ENCODE measurements at places on chromosomes 1 and 21. TPM values are rescaled to one million over a fixed set of nuclear protein-coding genes. Genes with fewer than 3 reads are reported as not detected.

- DNase-seq = no peak
Measured at GRCh38 chr1:42264511-42265190, 70.4 kb downstream of the FOXJ3 start.

TAF13 gene
- 47.5 TPM for total RNA-seq

PDC gene
- total RNA-seq = not detected

GRCh38 chr1:230713915-230714764 is at the start of gene AGT:
Gene AGT (minus strand): TSS chr1:230714122. CDS start chr1:230710823, 3,299 bp downstream.
- DNase-seq = peak; percentile 65

RBM11 gene
- total RNA-seq = 0.30 TPM

DNA sequence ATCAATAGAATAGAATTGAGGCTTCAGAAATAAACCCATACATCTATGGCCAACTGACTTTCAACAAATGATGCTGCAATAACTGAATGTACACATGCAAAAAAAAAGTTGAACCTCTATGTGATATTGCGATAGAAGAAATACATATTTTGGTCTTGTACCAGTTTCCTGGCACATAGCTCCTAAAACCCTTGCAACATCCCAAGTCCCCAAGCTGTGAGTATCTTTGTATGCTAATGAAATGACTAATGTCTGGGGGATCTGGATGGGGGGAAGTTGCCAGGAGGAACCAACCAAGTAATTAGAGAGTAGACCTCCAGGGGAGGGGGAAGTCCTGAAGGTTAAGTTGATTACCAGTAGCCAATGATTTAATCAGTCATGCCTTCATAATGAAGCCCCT is 24.4 kb downstream of the BLZF1 start:
- no peak for DNase-seq

ADGRL4 gene
- total RNA-seq = 17.8 TPM

CLCA4 gene
- total RNA-seq = 1.8 TPM

GRCh38 chr1:165369255-165369848 is 12.8 kb upstream of the LMX1A start:
- peak; percentile 57 for DNase-seq

DNA sequence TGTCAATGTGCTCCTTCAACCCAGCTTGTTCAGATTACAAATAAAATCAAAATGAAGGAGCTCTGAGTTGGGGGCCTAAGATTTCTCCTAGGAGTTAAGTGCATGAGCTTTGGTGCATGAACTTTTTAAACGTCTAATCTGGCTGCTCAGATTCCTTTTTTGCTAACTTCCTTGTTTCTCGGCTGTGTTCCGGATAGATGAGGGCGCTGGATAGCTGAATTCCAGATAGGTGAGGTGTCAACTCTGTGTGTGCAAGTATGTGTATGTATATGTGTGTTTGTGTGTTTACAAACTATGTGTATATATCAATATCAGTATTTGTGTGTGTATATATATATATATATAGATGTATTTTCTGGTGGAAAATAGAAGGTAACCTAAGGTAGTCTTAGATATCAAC is 37.5 kb upstream of the RCAN3 start:
- DNase-seq = no peak

DNA sequence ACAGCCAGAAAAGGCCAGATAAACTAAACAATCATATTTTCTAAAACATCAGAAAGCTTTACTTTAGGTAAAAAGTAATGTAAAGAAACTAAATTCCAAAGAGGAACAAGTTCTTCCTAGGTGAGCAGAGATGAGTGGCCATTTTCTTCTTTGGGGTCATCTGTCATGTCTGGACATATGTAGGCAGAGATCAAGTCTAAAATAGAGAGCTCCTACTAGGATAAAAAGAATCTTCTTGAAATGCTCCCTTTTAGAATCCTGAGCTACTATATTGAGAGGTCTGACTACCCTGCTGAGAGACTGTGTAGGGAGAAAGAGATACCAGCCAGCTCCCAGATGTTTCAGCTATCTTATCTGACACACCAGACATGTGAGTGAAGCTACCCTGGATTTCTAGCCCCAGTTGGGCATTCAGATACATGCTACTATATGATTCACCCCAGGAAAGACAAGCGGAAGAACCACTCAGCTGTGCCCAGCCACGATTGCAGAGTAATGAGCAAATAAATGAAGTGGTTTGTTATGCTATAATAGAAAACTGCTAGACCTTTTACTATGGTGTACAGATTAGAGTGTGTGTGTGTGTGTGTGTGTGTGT is 80.1 kb downstream of the TTLL7 start:
- no peak for DNase-seq
